Activated CD4-positive, alpha-beta T cell treated with anti-CD3 and anti-CD28 coated beads for 4 hours (primary cell): ENCODE measurements at places on chromosomes 3 and 15.

- no peak for DNase-seq
Observed at GRCh38 chr3:20480786-20481365, 294.9 kb upstream of the SGO1 start.

GRCh38 chr15:60299452-60300047 lies 98.2 kb downstream of the ANXA2 start:
- DNase-seq: no peak

DNA sequence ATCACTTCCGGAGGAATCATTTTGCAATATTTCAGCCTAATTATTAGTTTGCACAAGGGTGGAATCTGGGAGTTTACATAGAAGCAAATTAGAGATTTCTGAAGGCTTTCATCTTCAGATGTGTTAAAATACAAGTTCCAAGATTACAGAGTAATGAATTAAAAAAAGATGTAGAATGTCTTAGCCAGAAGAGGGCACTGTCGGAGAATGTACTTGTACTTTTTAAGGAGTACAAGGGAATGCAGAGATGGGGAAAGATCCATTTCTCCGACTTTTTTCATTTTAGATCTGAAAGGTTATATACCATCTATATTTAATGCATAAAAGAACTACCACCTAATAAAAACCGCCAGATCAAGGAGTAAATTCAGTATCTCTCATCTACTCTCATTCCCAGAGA lies 43.1 kb upstream of the WDR5B start:
- no peak for DNase-seq

DNA sequence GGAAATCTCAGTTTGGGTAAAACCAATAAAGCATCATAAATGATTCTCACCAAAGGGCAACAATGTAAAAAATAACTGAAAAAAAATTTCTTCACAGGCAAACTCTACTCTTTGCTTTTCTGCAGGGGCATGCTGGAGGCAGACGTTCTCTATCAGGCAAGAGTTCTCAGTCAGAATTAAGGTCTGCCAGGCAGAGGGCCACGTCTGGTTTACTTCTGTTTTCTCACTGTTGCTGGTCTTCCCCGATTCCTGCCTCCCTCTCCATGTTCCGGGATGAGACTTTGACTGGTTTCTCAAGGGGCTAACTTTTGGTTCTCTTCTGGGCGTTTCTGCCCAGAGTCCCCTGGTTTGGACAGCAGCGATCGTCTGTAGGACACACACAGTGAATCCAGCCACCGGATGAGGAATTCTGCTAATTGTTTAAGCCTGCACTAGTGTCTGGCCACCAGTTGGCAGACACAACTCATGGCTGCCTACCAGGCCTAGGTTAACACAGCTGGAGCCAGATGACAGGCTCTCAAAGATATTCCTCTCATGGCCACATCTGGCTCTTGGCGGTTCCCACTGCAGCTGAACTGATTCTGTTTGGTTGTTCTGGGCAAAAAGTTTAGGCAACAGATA lies 273.1 kb downstream of the FOXP1 start:
- no peak for DNase-seq

DNA sequence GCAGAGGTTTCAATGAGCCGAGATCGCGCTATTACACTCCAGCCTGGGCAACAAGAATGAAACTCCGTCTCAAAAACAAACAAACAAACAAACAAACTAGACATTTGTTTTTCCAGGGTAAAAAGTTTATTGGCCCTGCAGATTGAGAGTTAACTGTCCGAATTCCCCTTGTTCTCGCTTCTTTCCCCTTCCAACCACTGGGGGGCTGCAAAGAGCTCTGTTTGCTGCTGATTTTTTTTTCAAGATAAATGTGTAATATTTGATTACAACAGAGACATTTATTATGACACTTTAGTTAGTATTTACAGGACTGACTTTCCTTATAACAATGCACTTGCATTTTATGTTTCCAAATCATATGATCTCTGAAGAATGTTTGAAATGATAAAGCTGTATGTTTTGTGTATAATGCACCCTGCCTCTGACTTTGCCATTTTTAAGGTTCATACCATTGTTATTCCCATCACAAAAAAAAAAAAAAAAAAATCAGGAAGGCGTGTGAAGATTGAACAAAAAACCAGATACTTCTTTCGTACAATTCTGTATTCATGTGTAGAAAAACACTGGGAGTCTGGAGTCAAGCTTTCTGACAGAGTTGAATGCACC lies 2.8 kb downstream of the CLSTN2 start:
- no peak for DNase-seq

DNA sequence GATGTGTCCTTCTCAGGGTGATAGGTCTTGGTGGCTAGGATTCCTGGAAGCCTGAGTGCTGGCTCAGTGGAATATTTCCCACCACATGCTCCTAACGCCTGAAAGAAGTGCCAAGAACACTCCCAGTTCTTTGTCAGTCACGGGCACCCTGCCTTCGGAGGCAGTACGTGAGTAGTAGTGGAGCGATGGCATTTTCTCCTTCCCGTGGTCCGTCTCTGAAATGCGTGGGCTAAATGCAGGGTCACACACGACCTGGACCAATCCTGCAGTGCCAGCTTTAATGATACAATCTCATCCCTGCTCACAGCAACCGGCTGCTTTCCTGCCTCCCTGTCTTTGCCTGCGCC lies 14.5 kb downstream of the H1-8 start:
- no peak for DNase-seq

GRCh38 chr15:88909956-88910831 lies 3.0 kb downstream of the MFGE8 start:
- DNase-seq: no peak

DNA sequence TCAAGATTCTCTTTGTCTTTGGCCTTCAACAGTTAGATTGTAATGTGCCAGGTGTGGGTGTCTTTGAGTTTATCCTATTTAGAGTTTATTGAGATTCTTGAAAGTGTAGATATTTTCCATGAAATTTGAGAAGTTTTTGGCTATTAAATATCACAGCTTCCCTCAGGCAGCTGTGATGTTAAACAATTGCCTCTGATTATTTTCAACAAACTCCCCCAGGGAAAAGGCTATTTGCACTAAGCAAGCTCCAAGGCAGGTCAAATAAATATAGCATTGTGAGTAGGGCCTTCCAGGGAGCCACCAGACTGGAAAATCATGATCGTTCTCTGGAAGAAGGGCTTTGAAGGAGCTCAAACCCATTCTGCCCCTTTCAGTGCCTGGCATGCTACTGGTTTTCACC lies 107.0 kb downstream of the EEFSEC start:
- no peak for DNase-seq

- DNase-seq: no peak
Observed at GRCh38 chr3:115428841-115429240, 194.5 kb upstream of the GAP43 start.

- no peak for DNase-seq
Observed at GRCh38 chr3:81339040-81339845, 422.2 kb downstream of the GBE1 start.

- DNase-seq: no peak
Observed at GRCh38 chr15:85440451-85440850, 60.0 kb downstream of the AKAP13 start.

- no peak for DNase-seq
Observed at GRCh38 chr15:50953302-50953701, 44.8 kb downstream of the AP4E1 start.

GRCh38 chr3:18645619-18646018 lies 220.5 kb upstream of the SATB1 start:
- no peak for DNase-seq

DNA sequence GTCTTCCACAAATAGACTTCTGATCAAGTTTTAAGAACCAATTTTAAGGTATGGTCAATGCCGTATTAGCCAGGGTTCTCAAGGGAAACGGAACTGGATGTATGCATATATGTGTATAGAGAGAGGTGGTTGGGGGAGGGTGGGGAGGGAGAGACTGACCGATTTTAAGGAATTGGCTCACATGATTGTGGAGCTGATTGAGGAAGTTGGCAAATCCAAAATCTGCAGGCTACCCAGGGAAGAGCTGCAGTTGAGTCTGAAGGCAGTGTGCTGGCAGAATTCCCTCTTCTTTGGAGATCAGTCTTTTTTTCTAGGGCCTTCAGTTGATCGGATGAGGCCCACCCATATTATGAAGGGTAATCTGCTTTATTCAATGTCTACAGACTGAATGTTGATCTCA lies 40.8 kb upstream of the SPRED1 start:
- DNase-seq: no peak

DNA sequence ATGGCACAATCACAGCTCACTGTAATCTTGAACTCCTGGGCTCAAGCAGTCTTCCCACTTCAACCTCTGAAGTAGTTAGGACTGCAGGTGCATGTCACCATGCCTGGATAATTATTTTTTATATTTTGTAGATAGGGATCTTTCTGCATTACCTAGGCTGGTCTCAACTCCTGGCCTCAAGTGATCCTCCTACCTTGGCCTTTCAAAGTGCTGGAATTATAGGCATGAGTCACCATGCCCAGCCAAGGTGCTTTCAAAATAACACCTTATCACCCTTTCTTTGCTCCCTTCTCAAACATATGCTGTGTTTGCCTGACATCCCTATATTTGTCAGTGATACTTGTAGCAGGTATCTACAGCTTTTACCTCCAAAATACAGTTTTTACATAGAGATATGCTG lies 242.0 kb upstream of the ARRDC4 start:
- DNase-seq: no peak

DNA sequence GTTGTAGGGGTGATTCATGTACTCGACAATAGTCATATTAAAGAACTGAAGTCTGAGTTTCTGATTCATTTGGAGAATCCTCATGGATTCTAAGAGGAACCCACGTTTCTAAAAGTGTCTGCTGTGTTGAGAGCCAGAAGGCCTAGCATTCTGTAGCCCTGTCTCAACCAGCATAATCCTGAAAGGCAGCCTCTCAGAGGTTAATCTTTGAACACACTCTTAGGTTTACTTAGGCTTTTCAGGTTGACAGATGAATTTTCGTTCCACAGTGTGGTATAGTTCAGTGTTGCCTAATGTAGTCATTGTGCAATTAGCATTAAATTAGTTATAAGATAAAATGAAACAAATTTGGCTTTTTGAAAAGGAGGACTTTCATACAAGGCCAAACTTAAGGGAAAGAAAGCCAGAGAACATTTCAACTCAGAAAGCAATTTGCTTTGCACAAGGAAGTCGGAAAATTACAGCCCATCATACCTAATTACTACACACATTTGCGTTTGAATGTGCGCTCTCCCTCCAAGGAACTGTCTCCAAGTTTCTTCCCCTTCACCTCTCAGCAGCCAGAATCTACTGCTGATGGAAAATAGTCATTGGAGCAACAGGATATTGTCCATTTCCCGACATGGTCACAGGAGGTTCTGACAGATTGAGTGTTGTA lies 42.0 kb downstream of the AGBL1 start:
- no peak for DNase-seq

DNA sequence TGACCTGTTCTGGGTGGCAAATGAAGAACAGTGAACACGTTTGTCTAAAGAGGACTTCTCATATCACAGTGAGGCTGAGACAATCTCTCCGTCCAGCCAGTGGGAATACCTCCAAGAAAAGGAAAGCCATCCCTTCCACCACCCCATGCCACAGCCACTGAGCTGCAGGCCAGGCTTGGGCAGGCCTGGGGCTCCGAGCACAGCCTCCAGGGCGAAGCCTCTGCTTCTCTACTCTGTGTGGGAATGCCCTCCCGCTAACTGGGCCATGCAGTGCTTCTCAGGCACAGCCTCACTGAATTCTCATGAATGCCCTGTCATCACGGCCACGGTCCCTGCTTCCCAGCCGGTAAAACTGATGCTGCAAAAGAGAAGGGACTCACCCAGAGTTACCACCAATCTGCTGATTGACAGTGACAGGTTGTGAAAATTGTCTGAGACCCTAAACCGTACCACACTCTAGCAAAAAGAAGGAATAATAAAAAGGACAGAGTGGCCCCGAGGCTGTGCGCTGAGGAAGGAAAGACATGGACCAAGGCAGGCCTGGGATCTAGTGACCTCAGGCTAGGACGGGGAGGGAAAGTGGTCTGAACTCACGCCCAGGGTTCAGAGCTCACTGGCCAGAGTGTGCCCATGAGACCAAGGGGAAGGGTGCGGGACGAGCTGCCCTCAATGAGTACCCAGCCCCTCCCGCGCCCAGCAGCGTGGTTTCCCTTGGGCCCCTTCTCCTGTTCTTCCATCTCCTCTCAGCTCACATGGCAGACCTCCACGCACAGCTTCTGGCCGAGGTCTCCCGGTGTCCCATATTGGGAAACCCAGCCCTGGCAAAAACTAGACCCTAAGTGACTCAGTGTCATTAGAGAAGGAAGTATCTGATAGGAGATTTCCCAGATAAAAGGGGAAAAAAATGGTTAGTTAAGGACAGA lies 52.8 kb downstream of the DHX30 start:
- no peak for DNase-seq

DNA sequence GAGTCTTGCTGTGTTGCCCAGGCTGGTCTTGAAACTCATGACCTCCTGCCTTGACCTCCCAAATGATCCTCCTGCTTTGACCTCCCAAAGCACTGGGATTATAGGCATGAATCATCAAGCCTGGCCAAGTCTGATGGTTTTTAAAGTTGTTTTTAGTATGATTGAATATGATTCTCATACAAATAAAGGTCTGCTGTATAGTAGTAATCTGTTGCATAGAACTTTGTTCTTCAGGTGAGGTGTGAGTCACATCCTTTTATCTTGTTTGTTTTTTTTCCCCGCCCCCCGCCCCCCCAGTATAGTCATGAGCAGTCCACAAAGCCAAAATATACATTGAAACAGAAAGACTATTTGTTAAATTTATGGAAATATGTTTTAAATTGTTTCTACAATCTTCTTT lies 39.0 kb downstream of the UBE2E2 start:
- no peak for DNase-seq

- DNase-seq: no peak
Observed at GRCh38 chr3:106421426-106421825, 552.6 kb upstream of the CBLB start.

GRCh38 chr3:142210144-142210543 lies 15.2 kb downstream of the GK5 start:
- no peak for DNase-seq

DNA sequence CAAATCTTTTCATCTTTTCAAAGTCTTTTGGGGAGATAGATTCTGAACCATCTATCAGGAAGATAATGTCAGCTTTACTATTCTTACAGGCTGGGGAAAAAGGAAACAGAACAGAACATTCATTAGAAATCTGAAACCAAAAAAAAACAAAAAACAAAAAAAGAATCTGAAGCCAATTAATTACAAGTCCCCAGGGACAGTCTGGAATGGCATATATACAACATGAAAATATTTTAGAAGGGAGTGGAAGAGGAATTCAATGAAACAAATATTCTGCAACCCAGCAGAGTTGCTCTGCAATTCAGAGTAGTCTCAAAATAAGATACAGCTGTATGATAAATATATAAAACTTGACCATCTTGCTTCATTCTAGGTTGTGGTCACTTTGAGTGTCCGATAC lies 41.7 kb upstream of the CAPN7 start:
- no peak for DNase-seq

GRCh38 chr3:118809696-118810498 lies 224.7 kb downstream of the IGSF11 start:
- no peak for DNase-seq

GRCh38 chr3:8444883-8445282 lies 56.7 kb upstream of the LMCD1 start:
- DNase-seq: no peak

GRCh38 chr15:31162721-31163510 lies 61.4 kb upstream of the TRPM1 start:
- DNase-seq: no peak

- DNase-seq: no peak
Observed at GRCh38 chr15:66765478-66766281, 63.6 kb downstream of the SMAD6 start.
